Right lobe of liver (tissue), 6 donors: ENCODE measurements at places on chromosomes 16 and 17.

GRCh38 chr17:44464037-44464436 lies 39.2 kb downstream of the GPATCH8 start:
- H3K4me1 ChIP-seq: no peaks in the 10 kb centered on the region
- no peaks in the 10 kb centered on the region for H3K36me3 ChIP-seq
- DNase-seq: no peak

- no peak overlapping the region for H3K27ac ChIP-seq
- peaks cover 15% of the 10 kb centered on the region for H3K4me1 ChIP-seq
- no peak overlapping the region for H3K4me3 ChIP-seq
- no peak for DNase-seq
- no peaks in the 10 kb centered on the region for H3K36me3 ChIP-seq
- H3K27me3 ChIP-seq: no peaks in the 10 kb centered on the region
Observed at GRCh38 chr17:59342681-59343131, 11.3 kb downstream of the YPEL2 start.

DNA sequence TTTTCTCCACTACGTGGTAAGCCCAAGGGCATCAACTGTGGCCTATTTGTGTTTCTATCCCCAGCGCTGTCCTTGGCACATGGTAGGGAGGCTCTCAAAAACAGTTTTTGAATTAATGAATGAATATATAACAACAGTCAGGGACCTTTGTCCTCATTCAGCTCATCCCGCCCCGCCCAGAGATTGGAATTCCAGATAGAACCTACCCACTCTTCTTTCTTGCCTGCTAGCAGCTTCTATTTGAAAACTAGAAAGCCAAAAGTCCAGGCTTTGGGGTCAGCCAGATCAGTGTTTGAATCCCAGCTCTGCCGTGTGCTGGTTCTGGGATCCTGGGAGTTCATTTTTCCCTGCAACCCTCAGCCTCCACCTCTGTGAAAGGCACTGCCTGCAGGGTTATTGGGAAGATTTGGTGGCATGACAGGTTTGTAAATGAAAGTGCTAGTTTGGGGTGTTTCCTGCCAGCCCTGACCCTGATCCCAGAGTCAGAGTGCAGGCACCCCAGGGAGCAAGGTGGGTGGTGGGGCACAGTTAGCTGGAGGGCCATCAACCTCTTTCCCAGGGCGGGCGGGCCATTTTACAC lies 4.5 kb downstream of the NHERF1 start:
- no peak overlapping the region for H3K4me3 ChIP-seq
- no peak for DNase-seq

DNA sequence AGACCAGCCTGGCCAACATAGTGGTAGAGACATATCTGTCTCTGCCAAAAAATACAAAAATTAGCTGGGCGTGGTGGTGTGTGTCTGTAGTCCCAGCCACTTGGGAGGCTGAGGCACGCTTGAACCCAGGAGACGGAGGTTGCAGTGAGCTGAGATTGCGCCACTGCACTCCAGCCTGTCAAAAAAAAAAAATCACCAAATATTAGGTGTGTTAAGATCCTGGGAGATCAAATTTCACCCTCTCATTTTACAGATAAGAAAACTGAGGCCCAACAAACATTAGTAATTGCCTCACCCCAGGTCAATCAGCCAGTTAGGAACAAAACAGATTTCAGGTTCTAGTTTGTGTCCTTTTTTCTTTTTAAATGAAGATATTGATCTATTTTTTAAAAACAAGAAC lies 116.7 kb downstream of the MSI2 start:
- H3K27me3 ChIP-seq: no peaks in the 10 kb centered on the region
- H3K4me3 ChIP-seq: no peak overlapping the region
- H3K27ac ChIP-seq: no peak overlapping the region
- peaks cover 48% of the 10 kb centered on the region for H3K4me1 ChIP-seq
- no peak for DNase-seq
- H3K36me3 ChIP-seq: no peaks in the 10 kb centered on the region

DNA sequence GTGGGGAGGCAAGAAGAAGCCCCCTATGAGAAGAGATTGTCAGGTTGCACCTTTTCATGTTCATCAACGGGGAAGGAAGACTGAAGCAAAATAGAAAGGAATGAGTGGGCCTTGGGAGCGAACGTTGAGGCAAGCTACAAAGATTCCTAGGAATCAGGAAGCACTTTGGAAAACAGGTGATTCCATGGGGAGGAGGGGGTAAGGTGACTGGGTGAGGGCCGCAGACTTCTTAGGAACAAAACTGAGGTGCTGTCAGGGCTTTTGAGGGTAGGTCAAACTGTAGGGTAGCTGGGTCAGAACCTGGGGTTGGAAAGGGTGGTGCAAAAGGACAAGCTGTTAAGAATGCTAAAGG lies 528 bp downstream of the ITFG1 start:
- peak overlapping the region; percentile 99 for H3K27ac ChIP-seq
- H3K4me3 ChIP-seq: peak overlapping the region; percentile 83
- no peaks in the 10 kb centered on the region for H3K36me3 ChIP-seq
- H3K4me1 ChIP-seq: peaks cover 19% of the 10 kb centered on the region
- DNase-seq: no peak

DNA sequence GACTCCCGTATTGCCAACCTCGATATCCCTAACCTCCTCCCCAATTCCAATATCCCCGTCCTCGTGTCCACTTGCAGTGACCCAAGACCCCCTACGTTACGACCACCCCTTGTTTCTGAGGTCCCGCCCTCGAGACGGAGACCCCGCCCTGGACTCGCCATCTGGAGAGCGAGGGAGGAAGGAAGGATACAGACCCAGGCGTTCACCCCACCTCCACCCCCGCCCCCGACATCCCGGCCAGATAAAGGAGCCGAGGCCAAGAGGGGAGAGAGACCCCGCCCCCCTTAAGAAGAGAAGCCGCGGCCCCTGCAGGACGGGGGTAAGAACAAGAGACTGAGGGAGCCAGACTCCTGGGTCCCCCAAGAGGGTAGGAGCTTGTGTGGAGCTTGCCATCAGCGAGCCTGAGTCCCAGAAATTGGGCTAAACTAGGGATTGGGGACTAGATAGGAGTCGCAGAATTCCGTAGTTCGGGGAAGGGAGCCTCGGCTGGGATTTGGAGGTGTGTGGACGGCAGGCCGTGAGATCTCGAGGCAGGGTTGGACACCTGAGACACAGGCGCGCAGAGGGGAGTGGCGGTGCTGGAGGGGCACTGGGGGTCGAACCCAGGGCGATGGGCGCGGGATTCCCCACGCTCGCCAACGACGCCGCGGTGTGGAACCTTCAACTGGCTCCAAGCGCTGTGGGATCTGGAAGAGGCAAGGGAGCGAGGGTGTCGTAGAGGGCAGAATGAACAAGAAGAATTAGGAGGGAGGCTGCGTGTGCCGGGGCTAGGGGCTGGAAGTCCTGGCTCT lies at the start of gene BCL6B:
TSS of gene BCL6B (plus strand) at position 270 of the 791 bp plus-strand sequence. CDS start 622 bp downstream, outside the sequence.
- no peaks in the 10 kb centered on the region for H3K36me3 ChIP-seq
- no peaks in the 10 kb centered on the region for H3K4me1 ChIP-seq
- peak within 1 kb of the TSS; percentile 38 for H3K4me3 ChIP-seq
- DNase-seq: peak; percentile 65
- peak within 1 kb of the TSS; percentile 72 for H3K27ac ChIP-seq
